ENCODE measurements at places on chromosomes 2 and 18.

GRCh38 chr2:152480821-152481399 is 145.9 kb downstream of the FMNL2 start:
- no peak for DNase-seq

GRCh38 chr18:26685438-26686157 is 137.2 kb upstream of the KCTD1 start:
- DNase-seq = no peak

- DNase-seq = no peak
Observed at GRCh38 chr2:189661957-189662321, 680 bp downstream of the ASNSD1 start.

- DNase-seq = no peak
Observed at GRCh38 chr2:177758591-177759371, 313.8 kb downstream of the PDE11A start.

DNA sequence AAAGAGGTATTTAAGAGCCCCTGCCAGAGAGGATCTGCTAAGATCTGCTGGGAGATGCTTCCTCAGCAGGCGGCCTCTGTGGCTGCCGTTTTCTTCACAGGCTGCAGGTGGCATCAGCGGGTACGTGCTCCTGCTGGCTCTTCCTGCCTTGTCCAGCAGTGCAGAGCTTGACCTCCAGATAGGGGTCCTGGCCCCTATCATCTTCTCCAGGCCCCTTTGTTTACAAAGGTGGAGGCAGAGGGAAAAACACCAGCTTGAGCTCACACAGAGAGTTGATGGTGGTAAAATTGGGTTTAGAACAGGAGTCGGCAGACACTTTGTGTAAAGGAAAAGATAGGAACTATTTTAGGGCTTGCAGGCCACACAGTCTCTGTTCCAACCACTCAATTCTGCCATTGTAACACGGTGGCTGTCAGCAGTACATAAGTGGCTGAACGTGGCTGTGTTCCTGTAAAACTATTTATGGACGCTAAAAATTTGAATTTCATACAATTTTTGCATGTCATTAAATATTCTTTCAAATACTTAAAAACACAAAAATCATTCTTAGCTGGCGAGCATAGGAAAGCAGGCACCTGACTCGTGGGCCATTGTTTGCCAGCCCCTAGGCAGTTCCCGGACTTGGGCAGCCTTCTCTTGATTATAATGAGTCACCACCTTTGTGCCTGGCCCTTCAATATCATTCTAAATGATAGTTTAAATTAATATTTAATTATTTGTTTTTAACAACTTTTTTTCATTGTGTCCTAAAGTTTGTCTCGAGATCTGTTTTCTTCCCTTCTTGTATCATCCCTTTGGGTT is 98.2 kb upstream of the B3GNT7 start:
- DNase-seq = no peak

DNA sequence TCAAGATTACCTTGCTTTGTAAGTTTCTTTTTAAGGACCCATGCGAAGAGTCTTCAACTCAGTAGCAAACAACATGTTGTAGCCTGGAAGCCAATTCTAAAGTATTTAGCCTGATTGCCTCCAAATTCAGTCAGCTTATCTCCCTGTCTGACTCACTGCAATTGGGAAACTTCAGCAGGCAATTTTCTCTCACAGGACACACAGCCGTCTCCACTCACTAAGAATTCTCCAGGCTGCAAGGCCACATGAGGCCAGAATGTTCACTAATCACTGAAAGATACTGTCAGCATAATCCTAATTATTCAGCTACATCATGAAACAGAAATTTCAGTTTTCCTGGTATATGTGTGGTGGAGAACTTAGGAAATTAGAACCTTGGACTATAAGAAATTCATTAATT is 78.1 kb upstream of the PDE1A start:
- DNase-seq = no peak

DNA sequence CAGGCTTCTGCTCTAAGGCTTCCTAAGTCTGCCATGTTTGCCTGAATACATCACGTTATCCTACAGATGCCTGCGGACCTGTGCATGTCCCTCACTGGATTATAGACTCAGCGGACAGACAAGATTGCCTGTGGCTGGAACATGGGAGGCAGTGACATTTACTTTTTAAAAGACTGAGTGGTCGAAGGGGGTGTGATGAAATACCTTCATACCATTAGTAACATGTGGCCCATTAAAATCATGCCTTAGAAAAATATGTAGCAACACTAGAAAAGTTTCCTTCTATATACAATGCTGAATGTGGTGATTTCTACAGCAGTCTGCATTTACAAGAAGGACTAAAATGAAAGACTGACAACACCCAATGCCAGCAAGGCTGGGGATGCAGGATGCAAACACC is 154.4 kb downstream of the ASB1 start:
- no peak for DNase-seq

GRCh38 chr2:21539685-21540084 is 415.9 kb downstream of the TDRD15 start:
- DNase-seq = no peak

DNA sequence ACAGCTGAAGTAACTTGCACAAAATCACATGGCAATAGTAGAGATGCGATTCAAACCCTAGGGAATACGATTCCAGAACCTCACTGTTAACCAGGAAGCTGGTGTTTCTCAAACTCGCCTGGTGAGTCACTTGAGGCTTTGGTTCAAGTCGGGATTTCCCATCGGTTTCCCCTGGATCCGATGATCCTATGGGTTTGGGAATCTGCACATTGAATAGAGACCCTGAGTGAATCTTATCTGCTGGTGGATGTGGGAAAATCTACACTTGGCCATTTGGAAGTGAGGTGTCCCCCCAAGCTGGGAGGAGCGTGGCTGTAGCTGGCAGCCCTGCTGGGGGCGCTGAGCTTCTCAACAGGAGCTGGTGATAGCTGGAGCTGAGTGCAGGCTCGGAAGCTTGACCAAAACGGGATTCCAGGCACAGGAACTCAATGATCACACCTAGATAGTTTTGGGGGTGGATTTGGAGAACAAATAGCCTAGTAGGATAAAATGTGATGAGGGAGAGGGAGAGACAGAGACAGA is 135.4 kb downstream of the PRKCE start:
- no peak for DNase-seq

- no peak for DNase-seq
Observed at GRCh38 chr2:74515271-74515980, 1.2 kb downstream of the TLX2 start.

GRCh38 chr2:190527214-190527613 is 7.3 kb downstream of the NEMP2 start:
- no peak for DNase-seq

DNA sequence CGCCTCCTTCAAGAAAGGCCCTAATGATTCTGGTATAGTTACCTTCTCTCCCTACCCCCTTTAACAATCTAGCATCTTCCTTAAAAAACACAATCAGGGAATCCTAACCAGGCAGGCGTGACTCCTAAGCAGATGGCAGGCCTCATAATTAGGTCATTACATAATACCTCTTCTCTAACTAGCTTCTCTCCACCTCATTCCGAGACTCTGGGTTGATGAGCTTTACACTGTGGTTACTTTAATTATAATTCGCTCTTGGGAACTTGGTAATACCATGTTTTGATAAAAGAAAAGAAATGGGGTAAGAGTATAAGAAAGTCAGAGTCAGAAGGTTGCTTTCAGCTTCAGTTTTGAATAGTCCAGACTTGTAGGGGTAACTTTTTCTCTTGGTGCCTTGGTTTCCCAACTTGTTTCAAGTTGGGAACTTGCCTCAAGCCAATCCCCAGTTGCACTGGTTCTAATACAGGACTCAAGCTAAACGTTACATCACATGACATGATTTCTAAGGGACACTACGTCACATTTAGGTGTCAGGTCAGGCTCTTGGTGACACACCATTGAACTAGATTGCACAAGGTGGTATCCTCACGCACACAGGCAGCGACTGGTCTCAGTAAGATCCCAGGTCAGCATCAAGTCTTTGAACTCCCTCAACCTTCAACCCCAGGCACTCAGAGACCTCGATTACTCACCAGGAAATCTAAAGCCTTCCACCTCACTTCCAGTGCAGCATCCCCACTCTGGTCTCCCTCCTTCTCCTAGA is 59.2 kb downstream of the AAK1 start:
- DNase-seq = no peak

- DNase-seq = no peak
Observed at GRCh38 chr2:225510796-225511195, 111.3 kb downstream of the NYAP2 start.

GRCh38 chr2:140344838-140345237 is 1564.6 kb upstream of the NXPH2 start:
- DNase-seq = no peak

DNA sequence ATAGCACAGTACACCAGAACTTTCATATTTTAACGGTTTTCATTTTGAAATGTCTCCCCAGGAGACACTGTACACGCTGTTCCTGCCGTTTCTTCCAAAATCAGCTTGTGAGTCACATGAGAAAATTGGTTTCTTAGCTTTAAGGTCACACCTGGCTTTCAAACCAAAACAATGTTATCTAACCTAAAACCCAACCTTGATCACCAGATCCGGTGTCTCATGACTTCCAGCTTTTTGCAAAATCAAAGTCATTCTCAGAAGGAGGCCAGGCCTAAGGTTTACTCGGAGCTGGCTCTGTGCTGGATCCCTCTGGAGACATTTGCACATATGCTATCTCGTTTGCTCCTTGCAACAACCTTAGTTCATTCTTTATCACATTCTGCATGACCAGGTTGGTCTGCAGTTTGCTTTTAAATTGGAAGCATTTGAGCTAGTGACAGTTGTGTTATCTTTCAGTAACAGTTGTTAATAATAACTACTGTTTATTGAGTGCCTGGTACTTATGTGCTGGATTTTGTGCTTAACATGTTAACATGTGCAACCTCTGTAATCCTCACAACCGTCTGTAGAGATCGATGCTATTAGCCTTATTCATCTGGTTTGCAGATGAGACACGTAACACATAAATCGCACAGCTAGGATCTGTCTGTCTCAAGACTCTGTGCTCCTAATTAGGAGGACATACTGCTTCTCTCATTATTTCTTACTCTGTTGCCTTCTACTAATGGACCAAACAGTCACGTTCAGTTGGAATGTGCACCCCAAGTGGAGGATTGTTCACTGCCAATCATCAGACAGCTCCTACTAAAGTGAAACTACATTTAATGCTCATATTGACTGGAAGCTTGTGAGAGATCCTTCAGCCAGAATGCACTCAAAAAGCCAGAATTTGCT is 105.5 kb downstream of the RNF144A start:
- no peak for DNase-seq

DNA sequence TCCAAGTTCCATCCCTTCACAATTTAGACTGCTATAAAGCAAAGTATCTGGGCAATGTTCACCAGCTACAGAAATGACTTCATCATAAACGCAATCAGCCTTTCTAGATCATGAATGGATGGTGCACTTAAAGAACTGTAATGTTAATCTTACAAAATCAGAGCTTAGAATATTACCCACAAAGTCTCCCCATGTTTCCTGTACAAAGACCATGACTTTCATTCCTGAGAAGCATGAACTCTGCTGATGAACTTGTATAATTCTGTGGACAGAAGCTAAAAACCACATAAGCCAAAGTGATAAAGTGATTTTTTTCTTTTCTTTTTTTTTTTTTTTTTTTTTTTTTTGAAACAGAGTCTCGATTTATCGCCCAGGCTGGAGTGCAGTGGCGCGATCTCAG is 53.3 kb downstream of the C1D start:
- DNase-seq = no peak

GRCh38 chr2:203590496-203590895 is 55.4 kb upstream of the RAPH1 start:
- no peak for DNase-seq

- no peak for DNase-seq
Observed at GRCh38 chr2:220166616-220167015, 539.2 kb downstream of the SLC4A3 start.

Data from bone marrow (tissue), 2 donors.